ENCODE measurements at places on chromosomes 16 and 17. TPM values are rescaled to one million over a fixed set of nuclear protein-coding genes. Genes with fewer than 3 reads are reported as not detected.

Gene PRR35
- total RNA-seq, result not detected

Gene NPTX1
- 1.4 TPM for total RNA-seq

Gene CMTM2
- total RNA-seq, result not detected

Gene CLCN7
- 19.6 TPM for total RNA-seq

Gene SLC5A10
- total RNA-seq, result not detected

Gene HOXB2
- total RNA-seq, result 3.1 TPM

Gene SRSF1
- total RNA-seq, result 317 TPM

Gene HBQ1
- total RNA-seq, result not detected

Gene ARHGDIG
- 2.3 TPM for total RNA-seq

Gene RNF40
- 47.3 TPM for total RNA-seq

Gene SPAG9
- total RNA-seq, result 211 TPM

Gene PRRT2
- 7.9 TPM for total RNA-seq

Gene ATXN7L3
- total RNA-seq, result 20.0 TPM
